ENCODE measurements at places on chromosomes 11 and 22. TPM values are rescaled to one million over a fixed set of nuclear protein-coding genes. Genes with fewer than 3 reads are reported as not detected.

DNA sequence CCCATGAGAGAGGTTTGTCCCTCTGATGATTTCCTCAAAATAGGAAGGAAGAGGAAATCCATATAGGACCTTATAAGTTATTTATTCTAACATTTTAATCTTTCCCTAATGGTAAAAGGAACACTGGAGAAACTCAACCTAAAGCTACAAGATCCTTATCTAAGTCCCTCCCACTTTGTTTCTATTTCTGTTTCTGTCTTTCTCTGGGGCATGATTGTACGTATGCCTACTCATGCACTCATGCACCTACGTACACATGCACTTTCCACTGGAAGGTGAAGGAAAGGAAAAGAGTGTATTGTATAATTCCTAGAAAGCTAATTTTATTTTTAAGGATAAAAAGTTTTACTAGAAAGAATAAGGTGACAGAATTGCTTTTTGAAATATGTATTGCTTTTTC lies 125.0 kb downstream of the RAB38 start:
- no peak for DNase-seq

- DNase-seq, result peak; percentile 43
Observed at GRCh38 chr11:12792590-12792989, 118.4 kb downstream of the TEAD1 start.

- DNase-seq, result no peak
Observed at GRCh38 chr11:110434952-110435779, 5.4 kb downstream of the FDX1 start.

DNA sequence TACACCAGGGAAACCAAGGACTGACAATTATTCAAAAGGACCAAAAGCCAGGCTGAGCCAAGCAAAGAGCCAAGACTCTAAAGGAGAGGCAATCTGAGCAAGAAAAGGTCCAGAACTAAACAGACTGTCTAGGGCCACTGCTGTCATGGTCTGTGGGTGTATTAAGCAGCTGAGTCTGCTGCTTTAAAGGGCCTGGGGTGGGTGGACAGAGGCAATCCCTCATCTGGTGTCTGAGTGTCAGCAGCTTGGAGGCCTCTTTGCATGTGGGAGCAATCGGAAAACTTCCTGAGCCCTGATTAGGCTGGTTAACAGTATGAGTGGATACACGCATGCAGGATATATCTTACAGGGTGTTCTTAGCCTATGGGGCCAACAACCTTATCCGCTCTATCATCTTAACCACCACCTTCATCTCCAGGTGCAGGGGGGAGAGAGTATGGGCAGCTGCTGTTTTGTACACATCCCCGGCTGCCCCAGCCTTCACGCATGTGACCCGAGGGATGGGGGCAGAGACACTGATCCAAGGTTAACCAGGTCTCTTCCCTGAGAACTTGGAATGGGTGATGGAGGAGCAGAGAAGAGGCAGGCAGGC lies 67.5 kb upstream of the TIMP3 start:
- no peak for DNase-seq

- no peak for DNase-seq
Observed at GRCh38 chr22:20463324-20464095, 25.9 kb upstream of the SCARF2 start.

The OR6Q1 gene
- not detected for total RNA-seq

The IFITM10 gene
- total RNA-seq, result 0.57 TPM

- no peak for DNase-seq
Observed at GRCh38 chr22:19455585-19456370, 8.3 kb upstream of the C22orf39 start.

DNA sequence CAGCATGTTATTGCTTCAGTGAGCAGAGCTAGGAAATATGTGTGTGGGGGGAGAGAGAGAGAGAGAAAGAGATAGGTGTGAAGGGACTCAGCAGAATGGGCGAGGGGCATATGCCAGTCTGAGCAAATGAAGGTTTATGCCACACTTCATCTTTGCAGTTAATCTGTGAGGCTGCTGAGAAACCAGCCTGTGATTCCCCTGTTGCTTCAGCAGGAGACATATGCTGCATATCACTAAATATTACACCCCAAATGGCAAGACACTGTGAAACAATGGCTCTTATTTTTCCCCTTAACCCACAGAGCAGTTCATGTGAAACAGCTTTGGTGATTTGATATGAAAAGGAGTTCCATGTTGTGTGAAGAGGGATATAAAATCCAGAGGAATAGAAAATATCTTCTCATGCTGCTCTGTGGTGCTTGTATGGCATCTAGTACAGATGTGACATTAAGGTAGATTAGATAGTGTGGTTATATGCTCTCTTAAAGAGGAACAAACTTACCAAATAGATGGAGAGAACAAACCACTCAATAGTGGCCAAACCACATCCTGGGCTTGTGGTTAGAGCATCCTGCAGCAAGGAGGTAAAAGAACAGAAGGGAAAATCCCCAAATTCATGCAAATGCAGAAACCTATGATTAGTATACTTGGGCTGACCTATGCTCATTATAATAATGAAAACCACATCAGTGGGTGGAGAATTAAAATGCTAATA lies 864.2 kb downstream of the FAM181B start:
- no peak for DNase-seq

The IFITM1 gene
- total RNA-seq, result 21.1 TPM

DNA sequence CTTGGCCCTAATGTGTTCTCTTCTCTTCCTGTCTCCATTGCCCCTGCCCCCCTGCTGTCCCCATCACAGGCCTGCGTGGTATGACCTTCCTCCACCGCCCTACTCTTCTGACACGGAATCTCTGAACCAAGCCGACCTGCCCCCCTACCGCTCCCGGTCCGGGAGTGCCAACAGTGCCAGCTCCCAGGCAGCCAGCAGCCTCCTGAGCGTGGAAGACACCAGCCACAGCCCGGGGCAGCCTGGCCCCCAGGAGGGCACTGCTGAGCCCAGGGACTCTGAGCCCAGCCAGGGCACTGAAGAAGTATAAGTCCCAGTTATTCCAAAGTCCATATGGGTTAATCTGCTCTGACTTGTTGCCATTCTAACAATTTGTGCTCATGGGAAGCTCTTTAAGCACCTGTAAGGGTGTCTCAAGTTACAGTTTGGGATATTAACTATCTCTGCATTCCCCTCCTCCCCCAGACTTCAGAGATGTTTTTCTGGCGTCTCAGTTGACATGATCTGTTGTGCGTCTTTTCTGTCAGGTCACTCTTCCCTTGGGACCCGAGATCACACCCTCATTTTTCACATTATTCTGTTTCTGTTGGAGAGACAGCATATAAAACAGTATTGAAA lies 60.0 kb downstream of the COMMD9 start:
- DNase-seq, result no peak

The RNF215 gene
- 18.6 TPM for total RNA-seq

The LMO1 gene
- not detected for total RNA-seq

GRCh38 chr11:127640561-127641451 lies 640.2 kb upstream of the KIRREL3 start:
- no peak for DNase-seq

DNA sequence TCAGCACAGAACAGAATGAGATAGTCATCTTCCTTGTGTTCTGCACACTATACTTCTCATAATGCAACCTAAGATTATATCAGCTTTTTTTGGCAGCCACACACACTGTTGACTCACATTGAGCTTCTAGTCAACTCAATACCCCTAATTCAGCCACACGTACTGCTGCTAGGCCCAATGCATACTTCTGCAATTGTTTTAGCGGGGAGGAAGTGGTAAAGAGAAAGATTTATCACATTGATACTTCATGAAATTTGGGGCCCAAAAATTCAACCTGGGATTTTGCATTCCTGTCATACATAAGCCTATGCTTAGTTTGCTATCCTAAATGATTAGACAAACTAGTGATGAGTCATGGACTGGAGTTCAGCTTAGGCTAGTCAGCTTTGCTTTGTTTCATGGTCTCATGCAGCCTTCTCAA lies 8.6 kb upstream of the UPB1 start:
- peak; percentile 83 for DNase-seq

The HIPK3 gene
- 52.5 TPM for total RNA-seq

The OR5D13 gene
- total RNA-seq, result not detected

DNA sequence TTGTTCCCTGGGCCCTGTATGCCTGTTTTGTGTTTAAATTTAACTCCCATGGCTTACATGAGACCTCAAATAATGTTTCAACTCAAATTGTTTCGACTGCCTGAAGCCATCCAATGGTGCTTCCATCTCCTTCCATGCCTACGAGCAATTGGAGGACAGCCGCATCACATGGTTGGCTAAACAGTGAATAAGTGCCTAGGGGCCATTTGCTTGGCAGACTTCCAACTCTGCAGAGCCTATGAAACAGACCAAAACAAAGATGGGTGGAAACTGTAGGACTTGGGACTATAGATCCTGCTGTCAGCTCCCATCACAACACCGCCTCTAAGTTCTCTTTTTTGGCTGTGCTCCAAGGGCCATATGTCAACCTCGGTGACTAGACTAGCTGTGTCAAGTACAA lies 84.1 kb downstream of the PARVA start:
- DNase-seq, result no peak

The OR4A16 gene
- not detected for total RNA-seq

DNA sequence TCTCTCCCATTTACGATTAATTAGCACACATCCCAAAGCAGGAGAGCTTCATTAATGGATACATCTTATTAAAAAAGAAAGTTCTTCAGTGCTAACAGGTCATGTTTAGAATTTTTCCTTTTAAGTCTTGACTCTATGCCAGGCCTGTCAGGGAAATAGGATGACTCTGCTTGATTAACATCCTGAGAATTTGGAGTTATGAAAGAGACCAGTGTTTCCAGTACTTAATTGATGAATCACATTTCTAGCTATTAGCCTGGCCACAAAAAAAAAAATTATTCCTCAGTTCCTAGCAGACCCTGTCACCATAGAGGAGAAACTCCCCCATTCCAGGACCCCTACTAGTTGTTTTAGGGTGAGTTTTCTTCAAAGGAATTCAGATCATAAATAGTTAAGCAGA lies 23.6 kb upstream of the ME3 start:
- peak; percentile 94 for DNase-seq

The XKR3 gene
- not detected for total RNA-seq

- DNase-seq, result no peak
Observed at GRCh38 chr11:112150517-112150916, 13.4 kb downstream of the IL18 start.

The TESMIN gene
- total RNA-seq, result 3.6 TPM

- DNase-seq, result peak; percentile 49
Observed at GRCh38 chr22:35892192-35892591, 136.4 kb downstream of the RBFOX2 start.

The CSF2RB gene
- total RNA-seq, result 0.64 TPM

GRCh38 chr11:30774496-30775232 lies 188.5 kb upstream of the MPPED2 start:
- DNase-seq, result no peak

The SLC25A18 gene
- not detected for total RNA-seq

GRCh38 chr11:117166491-117166890 lies 12.1 kb upstream of the SIDT2 start:
- DNase-seq, result peak; percentile 33

DNA sequence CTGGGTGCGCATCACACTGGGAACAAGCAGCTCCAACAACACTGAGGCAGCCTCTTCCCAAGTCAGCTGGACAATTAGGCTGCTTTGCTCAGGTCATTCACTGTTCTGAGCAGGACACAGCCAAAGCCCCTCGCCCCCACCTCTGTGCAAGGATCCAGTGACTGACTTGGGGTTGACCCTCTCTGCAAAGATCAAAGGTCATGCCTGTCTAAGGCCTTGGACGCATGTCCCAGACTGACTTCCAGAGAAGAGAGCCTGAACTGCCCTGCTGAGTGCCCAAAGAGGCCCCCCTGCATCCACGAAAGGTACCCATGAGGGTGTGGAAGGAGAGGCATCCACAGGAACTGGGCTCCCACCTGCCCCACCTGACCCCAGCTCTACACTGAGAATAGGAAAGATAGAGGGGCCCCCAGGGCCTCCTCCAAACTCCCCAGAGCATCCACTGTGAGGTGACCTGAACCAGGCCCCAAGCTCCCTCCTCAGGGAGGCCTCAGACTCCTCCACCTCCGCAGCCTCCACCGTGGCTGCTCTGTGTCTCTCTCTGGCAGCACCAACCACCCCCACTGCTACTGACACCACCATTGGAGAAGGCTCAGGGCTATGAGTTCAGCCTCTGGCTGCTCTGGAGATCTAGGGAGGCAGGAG lies 53.5 kb downstream of the IGLL5 start:
- DNase-seq, result no peak

DNA sequence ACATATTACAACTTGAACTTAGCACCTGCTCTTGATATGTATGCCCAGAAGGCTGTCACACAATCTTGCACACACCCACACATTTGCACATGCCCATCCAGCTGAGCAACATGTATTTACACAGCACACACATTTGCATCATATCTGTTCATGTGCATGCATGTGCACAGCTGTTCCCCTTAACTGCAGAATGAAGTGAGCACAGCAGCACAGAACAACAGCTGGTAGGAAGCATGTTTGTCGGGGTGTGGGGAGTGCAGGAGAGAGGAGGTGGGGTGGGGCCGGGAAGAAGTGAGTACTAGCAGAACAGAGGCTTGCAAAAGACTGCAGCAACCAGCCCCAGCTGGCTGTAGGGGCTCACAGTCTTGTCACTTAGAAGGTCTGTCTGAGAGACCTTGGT lies 296.5 kb downstream of the KIRREL3 start:
- no peak for DNase-seq

- DNase-seq, result no peak
Observed at GRCh38 chr22:19843107-19843856, 11.4 kb downstream of the GNB1L start.

DNA sequence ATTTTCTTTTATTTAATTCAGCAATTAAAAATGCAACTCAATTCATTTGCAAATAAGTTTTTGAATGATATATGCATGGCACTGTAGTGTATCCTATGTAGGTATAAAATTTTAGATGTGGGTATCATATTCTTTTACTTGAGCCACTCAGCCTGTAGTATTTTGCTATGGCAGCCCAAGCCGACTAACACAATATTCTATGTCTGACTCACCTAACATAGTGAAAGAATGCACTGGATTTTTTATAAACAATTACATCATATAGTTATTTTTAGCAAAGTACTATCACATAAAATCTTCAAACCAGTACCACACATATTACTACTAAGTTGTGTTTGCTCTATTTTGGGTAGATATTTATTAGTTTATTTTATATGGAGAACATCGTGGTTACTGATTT lies 21.9 kb upstream of the GRIA4 start:
- DNase-seq, result peak; percentile 37

The OR2D2 gene
- not detected for total RNA-seq

GRCh38 chr11:133134314-133135173 lies 397.8 kb downstream of the OPCML start:
- DNase-seq, result no peak

DNA sequence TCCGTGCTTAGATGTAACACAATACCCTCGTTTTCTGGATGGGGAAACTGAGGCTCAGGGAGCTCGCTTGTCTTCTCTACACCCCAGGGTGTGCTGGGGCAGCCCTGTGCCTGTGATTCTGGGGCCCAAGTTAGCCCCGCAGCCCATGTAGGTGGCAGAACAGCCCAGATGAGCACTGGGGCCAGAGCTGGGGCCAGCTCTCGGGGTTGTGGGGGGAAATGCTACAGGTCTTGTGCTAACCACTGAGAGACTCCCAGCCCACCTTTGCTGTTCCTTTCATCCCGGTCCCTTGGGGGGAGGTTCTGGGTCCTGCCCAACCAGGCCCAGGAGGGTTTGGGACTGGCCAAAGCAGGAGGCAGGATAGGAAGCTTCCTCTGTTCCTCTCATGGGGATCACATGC lies 13.5 kb downstream of the MYEOV start:
- DNase-seq, result no peak

The CRYBB3 gene
- not detected for total RNA-seq

Measured in HFFc6 (cell line).